ENCODE measurements at places on chromosomes 3 and 15.

DNA sequence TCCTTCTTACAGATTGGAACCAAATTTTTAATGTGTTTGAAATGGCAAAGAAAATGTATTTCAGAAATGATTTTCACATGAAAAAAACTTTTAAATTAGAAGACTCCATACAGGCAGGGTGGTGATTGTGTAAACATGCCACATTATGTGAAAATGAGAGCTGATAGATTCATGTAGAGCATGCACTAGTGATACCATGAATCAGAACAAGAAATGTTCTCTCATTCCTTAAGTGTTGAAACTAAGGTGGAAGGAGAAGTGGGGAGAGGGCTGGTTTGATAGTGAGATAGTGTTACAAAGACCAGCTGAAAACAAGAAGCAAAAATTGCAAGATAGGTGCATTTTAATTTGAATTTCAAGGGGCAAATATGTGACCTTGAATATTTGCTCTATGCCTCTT is 100.3 kb downstream of the CCNL1 start:
- DNase-seq, result no peak

DNA sequence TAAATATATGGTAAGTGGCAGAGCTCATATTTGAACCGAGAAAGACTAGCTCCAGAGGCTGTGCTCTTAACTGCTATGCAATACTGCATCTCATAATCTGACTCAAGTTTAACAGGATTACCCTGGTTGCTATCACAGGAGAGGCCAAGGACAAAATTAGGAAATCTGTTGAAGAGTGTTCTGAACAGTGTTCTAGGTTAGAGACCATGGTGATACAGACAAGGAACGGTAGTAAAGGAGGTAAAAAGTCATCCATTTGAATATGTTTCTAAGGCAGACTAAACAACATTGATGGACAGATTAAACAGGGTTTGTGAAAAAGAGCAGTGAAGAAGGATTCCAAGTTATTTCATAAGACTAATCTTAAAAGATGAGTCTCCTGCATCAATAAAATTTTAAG is 22.1 kb downstream of the PLOD2 start:
- no peak for DNase-seq

- no peak for DNase-seq
Observed at GRCh38 chr3:130411320-130411719, 65.8 kb downstream of the COL6A5 start.

- DNase-seq, result no peak
Observed at GRCh38 chr15:48442011-48442410, 110.8 kb downstream of the DUT start.

GRCh38 chr3:10370429-10370828 is 49.5 kb upstream of the SEC13 start:
- DNase-seq, result peak; percentile 59

DNA sequence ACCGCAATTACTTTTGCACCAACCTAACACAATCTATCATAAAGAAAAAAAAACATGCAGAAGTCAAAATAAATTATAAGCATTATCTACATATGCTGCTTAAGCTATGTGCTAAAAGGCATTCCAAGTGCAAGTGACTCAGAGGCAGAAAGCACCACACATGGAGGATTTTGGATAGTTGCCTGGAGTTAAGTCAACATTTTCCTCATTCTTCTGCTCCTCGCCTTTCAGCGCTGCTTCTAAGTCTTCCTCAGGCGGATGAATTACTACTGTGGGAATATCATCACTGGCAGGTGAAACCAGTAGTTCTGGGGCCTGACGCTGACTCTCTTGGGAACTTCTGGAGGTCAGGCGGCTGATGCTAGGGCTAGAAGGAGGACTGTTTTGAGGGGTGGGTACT is 53.1 kb downstream of the SLC4A7 start:
- DNase-seq, result no peak

DNA sequence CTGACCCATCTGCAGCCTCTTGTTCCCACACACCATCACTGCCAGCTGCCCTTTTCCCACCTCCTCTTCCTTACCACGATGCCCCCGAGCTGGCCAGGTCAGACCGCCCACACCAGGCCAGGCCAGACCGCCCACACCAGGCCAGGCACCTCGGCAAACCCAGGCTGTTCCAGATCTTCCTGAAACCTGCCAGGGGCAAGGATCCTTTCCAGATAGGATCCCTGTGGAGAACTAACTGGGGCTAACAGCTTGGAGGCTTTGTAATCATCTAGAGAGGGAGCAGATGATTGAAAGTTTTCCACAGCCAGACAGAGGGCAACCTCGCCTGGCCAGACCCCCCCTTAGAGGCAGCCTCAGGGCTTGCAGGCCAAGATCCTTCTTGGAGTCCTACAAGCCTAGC is 287.3 kb upstream of the TLE3 start:
- peak; percentile 49 for DNase-seq

GRCh38 chr15:31300981-31301672 is 25.5 kb upstream of the KLF13 start:
- DNase-seq, result peak; percentile 74

DNA sequence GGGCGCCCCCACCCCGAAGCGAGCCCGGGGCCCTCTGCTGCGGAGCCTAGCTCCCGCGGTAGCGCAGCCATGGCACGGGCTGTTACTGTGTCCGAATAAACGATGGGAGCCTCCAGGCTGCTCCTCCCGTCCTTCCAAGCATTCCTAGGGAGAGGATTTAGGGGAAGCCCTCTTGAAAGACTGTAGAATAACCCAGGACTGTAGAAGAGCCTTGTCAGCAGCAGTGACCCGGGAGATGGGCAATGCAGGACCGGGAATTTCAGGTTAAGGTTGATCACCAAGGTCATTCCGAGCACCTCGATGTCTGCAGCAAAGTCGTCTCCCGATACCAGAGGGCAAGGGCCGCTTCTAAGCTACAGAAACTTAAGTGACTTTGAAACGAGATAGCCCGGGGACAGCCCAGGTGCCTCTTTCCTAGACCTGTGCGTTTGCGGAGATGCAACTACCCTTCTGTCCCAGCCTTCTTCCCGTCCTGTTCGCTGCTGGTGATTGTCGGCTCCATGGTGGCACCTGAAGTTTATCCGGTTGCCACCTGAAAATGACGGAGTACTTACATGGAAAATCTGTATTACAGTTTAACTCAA is 753 bp upstream of the MYO5A start:
- peak; percentile 70 for DNase-seq

- DNase-seq, result no peak
Observed at GRCh38 chr3:150751781-150752263, 11.1 kb downstream of the SIAH2 start.

DNA sequence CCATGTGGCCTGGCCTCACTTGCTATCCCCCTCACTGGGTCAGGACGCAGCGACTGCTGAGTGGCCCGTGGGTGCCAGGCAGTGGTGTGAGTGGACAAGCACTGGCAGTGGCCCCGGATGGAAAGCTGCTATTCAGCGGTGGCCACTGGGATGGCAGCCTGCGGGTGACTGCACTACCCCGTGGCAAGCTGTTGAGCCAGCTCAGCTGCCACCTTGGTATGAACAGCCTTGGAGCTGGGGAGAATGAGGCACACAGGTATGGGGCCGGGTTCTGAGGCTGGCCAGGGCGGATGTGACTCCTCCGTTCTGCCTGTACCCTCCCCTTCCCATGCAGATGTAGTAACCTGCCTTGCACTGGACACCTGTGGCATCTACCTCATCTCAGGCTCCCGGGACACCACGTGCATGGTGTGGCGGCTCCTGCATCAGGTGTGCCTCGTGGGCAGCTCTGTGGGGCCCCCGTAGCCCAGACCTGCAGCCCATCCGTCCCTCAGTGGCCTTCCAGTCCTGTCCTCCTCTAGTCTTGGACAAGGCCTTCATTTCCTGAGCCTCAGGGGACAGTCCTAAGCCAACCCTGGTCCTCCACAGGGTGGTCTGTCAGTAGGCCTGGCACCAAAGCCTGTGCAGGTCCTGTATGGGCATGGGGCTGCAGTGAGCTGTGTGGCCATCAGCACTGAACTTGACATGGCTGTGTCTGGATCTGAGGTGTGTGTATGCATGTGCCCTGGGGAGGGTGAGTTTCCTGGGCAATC is 28.2 kb downstream of the NBEAL2 start:
- DNase-seq, result no peak

GRCh38 chr3:27253831-27254230 is 115.4 kb downstream of the NEK10 start:
- peak; percentile 8 for DNase-seq

DNA sequence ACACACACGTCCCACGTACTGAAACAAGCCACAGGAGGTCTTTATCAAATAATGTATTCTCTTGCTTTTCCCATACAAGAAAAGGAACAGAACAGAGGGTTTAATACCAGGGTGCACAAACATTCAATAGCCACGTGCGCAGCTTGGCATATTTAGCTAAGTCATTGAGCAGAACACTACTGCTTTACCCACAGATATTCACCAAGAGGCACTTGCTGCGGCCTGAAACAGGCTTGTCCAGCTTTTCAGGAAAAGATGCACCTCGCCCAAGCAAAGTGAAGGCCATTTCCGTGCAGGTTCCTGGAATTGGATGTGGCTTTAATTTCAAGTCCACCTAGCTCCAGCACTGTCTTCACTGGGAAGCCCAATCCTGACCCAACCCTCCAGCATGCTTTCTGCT is 17.6 kb downstream of the ZDHHC3 start:
- DNase-seq, result no peak

DNA sequence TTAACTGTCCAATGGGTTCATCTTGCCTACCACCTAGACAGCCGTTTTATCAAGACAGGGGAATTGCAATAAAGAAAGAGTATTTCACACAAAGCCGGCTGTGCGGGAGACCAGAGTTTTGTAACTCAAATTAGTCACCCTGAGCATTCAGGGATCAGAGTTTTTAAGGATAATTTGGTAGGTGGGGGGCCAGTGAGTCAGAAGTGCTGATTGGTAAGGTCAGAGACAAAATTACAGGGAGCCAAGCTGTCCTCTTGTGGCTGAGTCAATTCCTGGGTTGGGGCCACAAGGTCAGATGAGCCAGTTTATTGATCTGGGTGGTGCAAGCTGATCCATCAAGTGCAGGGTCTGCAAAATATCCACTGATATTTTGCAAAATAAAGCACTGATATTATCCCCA is 29.9 kb upstream of the GPD1L start:
- no peak for DNase-seq

- no peak for DNase-seq
Observed at GRCh38 chr3:120350401-120350941, 1.3 kb upstream of the LRRC58 start.

DNA sequence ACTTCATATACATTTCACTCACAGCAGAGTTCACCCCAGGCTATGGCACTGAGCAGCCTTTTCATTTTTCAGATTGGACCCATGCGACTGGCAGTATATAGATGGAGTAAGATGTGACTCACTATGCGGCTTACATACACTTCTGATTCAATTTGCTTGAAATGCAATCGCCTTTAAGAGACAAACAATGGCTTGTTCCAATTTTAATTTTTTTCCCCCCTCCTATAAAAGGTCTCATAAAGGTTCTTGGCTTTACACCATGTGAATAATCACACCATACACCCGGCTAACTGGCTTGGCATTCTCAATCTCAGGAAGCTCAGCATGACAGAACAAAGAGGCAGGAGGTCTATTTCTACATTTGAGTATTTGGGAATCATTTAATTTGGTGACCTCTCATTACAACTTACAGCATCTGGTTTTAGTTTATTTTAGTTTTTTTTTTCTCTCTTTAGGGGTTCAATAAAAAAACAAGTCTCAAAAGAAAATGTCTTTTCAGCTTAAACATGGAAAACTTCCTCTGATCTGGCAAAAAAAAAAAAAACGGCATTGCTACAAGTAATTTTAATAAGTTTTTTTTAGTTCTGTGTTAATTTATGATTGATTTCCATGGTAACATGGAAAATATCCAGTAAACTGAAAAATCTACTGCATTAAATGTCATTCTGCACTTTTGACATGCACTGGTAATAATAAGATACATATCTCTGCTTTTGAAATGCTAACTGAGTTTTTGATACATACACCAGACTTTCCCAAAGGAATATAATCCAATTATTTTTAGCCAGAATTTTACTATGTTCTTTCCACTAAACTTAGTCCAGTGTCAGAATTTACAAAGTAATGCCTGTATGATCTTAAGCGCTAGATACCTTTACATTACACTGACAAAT is 38.8 kb downstream of the GADL1 start:
- no peak for DNase-seq

DNA sequence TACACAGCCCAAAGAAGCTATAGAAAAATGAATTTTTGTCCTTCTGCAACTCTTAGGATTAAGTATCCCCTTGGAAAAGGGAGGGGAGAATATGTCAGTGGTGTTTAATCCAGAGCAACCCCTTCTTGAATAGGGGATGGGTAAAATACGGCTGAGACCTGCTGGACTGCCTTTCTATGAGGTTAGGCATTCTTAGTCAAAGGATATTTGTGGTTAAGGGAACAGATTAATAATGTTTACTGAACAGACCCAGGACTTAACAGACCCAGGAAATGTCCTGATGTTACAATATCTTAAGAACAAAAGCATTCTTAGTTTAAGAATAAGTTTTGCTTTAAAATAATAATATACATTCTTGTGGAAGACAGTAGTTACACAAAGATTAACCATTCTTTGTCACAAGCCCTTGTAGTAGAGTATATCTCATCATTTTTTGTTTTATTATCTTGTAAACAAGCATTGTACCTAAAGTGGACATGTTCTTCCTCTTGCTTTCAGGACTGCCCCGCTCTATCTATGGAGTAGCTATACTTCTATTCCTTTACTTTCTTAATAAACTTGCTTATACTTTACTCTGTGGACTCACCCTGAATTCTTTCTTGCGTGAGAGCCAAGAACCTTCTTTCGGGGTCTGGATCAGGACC is 43.8 kb upstream of the B3GALNT1 start:
- no peak for DNase-seq

GRCh38 chr3:120272286-120272685 is 12.7 kb downstream of the GPR156 start:
- DNase-seq, result no peak

DNA sequence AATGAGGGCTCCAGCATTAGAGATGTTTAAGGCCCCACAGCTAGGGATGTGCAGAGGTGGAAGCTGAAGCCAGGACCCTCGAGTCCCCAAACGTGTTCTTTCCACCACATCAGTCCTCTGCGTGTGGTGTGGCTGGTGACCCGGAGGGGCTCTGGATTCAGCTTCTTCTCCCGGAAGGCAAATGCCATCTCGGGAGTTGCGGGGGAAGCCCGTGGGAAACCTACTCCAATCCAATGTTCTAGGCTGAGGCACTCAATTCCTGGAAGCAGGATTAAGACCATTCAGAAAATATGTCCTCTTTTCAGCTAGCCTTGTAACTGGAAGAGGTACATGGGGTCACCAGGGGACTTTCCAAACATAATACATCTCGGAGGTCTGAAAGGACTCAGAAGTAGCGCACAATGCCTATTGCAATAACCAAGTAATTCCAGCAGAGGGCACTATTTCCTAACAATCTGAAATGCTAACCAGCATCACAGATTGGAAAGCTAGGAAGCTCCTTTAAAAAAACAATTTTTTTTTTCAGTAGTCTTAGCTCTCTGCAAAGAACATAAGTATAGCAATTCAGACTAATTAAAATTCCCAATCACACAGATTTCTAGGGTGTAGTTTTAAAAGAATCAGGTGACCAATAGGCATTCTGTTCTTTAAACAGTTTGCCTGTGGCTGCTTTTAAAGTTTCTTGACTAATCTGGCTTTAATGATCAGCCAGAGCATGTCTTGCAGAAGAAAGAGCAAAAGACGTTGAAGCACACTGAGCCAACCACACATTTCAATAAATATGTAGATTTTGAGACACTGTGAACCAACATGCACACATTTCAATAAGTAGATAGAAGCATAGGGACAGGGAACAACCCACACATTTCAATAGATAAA is 36.1 kb downstream of the BNC1 start:
- peak; percentile 75 for DNase-seq
